ENCODE measurements at places on chromosomes 3 and 15.

- DNase-seq = no peak
Measured at GRCh38 chr3:15403495-15403894, 23.8 kb downstream of the METTL6 start.

DNA sequence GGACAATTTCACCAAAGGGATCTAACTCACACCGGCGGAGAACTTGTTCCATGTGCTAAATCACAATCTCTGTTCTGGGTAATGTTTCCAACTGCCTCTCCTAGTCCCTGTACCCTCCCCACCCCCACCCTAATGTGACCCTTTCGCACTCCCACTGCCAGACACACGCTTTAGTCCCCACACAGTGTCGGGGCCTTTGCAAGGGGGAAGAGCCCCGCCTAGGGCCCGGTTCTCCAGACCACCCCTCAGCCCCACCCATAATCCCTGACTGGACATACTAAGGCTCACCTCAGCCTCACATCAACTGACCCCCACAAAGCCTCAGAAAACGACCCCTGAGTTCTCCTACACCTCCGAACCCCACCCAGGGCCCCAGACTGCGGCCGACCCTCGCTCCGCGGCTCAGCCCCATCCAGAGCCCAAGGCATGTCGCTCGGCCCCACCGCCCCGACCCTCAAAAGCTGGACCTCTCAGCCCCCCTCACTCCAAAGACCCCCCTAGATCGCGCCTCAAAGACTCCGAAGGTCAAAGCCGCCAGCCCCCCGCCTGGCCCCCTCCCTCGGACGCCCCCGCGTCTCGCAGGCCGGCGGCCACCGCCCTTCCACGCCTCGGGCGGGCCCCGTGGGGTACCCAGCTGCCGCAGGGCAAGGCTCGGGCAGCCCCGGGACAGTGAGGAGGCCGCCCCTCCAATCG lies 72.0 kb upstream of the MAP4 start:
- DNase-seq = peak; percentile 29

DNA sequence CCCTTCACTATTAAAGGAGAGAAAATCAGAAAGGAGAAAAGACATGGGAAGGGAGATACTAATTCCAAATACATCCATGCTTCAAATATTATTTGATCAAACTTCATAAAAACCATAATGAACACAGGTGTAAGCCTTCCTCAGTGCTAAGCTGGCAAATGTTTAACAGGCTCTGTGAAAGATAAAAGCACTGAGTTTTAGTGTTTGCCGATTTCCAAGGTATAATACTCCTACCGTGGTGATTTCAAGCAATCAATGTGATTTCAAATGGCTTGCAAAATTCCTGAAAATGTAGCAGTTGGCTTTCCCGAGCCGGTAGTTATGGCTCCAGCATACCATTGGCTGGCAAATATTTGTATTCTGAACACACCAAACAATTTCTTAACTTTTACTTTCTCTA lies 732.3 kb upstream of the GOLIM4 start:
- DNase-seq = no peak

GRCh38 chr3:18046131-18046915 lies 303.9 kb upstream of the TBC1D5 start:
- DNase-seq = no peak

GRCh38 chr3:2554656-2555055 lies 456.0 kb downstream of the CNTN4 start:
- DNase-seq = no peak

DNA sequence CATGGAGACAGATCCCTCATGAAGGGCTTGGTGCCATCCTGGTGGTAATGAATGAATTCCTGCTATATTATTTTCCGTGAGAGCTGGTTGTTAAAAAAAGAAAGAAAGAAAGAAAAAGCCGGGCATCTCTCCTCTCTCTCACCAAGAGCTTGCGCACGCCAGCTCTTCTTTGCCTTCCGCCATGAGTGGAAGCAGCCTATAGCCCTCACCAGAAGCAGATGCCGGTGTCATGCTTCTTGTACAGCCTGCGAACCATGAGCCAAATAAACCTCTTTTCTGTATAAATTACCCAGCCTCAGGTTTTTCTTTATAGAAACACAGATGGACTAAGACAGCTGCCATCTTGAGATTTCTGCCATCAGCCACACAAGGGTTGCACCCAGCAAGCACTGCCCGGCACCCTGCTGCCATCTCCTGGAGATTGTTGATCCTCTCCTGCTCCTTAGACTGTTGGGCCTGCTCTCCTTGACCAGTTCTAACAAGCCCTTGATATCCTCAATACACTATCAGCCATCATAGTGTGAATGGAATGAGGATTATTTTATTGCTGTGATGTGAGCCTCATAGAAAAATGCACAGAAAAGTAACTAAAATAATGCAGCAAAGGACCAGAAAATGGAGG lies 3.5 kb upstream of the AHSG start:
- DNase-seq = no peak

- no peak for DNase-seq
Measured at GRCh38 chr3:154349223-154349622, 24.9 kb upstream of the DHX36 start.
